Activated CD4-positive, CD25-positive, alpha-beta regulatory T cell treated with anti-CD3 and anti-CD28 coated beads, Interleukin-2, amount 50 U/mL, for 16 hours (primary cell): ENCODE measurements at places on chromosomes 11 and 22.
A peak's percentile ranks its signal among the peaks of the same experiment; 100 is the strongest.

DNA sequence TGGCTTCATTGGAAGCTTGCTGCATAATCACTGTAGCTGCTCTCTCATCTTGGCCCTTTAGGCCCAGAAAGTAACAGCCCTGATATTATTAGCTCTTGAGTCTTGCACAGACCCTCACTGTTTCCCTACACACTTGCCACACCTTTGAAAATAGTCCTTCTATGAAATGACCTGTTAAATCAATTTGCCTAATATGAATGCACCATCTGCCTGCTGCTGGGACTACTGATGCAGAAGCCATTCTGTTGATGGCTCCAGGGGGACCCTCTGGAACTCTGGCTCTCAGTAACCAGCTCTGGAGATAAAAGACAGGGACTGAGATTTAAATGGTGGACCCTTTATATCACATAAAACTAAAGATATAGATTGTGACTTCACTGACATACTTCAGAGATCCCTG, 14.7 kb upstream of the AMPD3 start:
- DNase-seq: no peak

DNA sequence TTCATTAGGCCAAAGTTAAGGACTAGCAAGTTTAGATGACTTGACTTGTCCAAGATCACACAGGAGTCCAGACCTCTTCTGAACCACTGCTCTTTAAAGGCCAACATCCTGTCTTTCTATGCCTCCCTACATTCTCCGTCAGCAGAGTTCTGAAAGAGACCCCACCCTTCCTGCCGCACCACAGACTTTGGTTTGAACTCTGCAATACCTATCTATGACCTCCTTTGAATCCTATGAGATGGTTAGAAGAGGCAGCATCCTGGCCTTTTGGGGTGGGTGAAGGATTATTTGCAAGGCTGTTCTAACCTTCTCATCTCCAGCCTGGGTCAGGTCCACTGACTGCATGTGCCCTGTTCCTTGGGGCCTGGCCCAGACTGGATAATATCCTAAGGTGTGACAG, 4.3 kb upstream of the RRM1 start:
- peak; percentile 14 for DNase-seq

DNA sequence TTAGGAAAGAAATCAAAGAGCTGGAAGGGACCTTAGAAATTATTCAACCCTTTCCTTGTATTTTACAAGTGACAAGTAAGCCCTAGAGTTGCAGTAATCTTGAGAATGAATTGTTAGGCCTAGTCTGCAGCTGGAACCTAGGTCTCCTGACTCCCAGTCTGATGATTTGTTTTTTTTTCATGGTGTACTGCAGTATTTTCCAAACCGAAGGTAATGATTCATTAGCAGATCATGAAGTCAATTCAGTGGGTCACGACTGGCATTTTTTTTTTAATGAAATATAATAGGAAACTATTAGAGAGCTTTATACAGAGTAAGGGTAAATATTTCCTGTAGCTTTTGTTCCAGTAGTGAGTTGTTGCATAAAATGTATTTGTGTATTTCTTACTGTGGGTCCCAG, 42.8 kb downstream of the EXT2 start:
- DNase-seq: no peak

DNA sequence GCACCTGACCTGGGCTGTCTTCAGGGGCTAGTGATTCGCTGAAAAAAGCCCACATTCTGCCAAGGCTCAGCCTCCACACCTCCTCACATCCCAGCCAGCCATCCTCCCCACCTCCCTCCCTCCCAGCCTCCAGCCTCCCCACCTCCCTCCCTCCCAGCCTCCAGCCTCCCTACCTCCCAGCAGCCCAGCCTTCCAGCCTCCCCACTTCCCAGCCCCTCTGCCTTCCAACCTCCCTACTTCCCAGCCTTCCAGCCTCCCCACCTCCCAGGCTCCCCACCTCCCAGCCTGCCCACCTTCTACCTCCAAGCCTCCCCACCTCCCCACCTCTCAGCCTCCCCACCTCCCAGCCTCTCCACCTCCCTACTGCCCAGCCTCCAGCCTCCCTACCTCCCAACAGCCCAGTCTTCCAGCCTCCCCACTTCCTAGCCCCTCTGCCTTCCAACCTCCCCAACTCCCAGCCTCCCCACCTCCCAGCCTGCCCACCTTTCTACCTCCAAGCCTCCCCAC, 33.7 kb upstream of the TH start:
- DNase-seq: no peak

DNA sequence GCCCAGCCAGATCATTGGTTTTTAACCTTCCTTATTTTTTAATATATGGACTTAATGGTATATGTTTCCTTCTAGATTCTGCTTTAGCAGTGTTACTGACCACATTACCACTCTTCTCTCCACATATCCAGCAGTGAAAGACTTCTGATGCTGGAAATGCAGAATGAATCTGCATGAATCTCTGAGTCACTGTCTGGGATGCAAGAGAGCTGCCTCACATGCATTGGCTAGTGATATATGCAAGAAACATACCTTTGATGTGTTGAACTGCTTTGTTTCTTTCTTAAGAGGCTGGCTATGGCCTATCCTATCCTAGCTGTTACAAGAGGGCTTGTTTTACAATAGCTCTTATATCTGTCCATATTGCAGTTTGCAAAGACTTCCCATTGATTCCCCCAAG, 16.6 kb upstream of the AMPD3 start:
- no peak for DNase-seq

DNA sequence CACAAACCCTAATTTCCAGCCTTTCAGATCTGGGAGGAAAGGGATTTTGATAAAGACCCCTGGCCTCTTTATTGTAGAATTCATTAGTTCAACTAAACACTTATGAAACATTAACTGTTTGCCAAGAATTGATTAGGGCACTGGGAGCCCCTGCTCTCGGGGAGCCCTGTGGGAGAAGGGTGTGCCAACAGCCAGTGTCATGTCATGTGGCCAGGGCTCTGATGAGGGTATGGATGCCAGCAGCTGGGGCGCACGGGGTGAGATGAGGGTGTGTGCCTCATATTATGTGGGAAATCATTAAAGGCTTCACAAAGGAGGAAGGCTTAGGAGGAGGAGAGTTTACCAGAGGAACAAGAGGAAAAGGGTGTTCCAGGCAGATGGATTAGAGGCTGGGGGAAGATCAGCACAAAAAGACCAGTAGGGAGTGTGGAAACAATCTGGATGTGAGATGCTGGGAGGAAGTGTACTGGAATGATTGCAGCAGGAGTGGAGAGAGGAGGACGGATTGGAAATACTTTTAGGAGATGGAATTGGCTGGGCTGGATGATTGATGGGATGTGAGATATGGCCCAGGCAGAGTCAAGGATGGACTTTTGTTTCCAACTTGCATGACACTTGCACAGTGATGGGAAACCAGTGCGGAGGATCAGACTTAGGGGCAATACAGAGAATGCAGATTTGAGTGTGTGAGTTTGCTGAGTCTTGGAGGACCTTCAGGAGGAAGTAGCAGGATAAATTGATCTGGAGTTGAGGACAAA, 137.8 kb downstream of the CSNK2A3 start:
- no peak for DNase-seq

DNA sequence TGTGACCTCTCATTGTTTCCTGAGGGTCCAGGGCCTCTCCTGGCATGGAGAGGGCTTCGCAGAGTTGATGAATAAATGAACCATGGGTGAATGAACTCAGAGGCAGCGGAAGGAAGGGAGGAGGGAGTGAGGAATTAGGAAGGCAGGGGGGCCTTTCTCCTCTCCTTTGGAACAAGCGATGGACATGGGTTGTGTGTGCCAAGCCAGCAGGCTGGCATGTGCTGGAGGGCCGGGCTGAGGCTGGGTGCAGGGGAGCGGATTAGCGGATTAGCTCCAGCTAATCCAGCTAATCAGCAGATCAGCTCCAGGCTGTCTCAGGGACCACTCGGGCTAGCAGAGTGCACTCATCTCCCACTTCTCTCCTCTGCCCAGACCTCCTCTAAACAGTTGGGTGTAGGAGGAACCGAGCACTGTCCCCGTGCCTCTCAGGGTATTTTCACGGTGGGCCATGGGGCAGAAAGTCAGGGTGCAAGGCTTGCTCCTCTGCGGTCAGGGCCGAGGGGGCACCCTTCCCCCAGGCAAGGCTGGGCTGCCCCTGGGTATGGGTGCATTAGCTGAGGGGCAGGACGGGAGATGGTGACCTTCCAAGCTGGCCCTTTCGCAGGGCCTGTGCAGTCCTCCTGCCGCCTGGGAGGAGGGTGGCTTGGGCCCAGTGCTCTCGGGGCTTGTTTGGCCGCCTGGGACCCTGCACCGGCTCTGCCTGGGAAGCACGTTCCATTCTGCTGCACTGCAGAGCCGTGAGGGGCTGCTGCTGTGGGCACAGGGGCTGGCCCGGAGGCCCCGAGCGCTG, 120.3 kb upstream of the B3GAT1 start:
- no peak for DNase-seq

- no peak for DNase-seq
Observed at GRCh38 chr11:40306938-40307548, 1152.4 kb downstream of the LRRC4C start.

- no peak for DNase-seq
Observed at GRCh38 chr22:39617342-39617741, 46.8 kb downstream of the CACNA1I start.

DNA sequence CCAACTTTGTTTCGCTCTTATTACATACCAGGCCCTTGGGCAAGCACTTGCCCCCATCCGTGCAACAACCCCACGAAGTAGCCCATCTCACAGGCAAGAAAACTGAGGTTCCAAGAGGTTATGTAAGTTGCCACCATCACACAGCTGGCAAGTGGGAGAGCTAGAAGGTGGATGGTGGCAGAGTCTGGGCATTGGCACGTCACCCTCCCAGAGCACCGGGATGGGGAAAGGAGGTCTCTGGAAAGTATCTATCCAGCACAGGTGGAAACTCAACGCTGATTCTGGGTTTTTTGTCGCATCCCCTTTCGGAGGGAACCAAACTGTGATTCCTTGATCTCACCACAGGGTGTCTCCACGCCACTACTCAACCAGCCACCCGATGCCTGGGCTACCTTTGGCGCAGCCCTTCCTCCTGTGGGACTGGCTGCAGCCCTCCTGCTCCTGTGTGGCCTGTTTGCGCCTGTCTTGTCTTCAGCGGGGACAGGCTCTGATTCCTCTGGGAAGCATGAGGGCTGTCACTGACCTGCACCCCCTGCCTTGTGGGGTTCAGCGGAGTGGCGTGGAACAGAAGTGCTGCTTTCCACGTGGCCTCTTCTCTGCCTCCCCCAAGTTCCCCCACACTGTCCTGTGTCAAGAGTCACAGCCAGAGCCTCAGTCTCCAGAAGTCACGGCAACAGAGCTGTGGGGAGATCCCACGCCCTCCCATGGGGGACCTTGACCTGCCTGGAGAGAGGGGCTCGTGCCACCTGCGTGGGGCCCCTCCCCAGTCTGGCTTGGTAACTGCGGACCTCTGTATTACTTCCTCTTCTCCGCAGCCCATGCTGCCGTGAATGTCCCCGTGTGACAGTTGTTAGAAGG, 34.4 kb upstream of the TRIM29 start:
- DNase-seq: no peak

GRCh38 chr22:43493297-43493696, 81.5 kb downstream of the MPPED1 start:
- DNase-seq: no peak

DNA sequence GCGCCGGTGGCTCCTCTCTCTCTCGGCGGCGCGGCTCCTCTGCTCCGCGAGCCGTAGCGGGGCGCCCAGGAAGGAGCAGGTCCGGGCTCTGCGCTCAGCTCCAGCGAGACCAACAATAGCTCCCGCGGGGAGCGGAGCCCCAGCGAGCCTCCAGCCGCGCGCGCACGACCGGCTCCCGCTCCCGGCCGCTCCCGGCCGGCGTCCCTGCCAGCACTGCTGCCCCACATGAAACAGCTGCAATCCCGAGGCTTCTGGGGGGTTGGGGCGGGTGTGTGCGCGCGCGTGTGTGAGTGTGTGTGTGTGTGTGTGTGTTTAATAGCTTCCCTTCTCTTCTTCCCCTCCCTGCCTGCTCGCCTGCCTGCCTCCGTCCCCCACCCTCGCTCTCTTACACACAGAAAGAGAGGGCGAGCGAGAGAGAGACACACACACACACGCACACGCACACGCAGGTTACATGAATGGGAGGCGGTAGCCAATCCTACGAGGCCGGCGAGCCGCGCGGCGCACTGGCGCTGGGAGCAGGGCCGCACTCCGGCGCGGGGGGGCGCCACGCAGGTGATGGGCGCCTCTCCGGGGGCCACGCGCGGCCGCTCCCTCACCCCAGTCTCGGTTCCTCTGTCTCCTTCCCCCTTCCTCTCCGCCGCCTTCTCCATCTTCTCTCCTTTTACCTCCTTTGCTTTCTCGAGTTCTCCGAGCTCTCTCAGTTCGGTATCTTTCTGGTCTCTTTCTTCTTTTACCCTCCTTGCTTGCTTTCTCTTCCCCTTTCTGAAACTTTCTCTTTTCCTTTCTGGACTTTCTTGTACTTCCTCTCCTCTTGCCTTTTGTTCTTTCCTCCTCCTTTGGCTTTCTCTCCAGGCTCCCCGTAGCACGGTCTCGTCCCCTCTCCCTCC, at the start of gene TENM4:
Gene TENM4, minus strand, starts transcription at position 460 of the 890 bp plus-strand sequence. CDS start 371,086 bp downstream, outside the sequence.
- DNase-seq: no peak

DNA sequence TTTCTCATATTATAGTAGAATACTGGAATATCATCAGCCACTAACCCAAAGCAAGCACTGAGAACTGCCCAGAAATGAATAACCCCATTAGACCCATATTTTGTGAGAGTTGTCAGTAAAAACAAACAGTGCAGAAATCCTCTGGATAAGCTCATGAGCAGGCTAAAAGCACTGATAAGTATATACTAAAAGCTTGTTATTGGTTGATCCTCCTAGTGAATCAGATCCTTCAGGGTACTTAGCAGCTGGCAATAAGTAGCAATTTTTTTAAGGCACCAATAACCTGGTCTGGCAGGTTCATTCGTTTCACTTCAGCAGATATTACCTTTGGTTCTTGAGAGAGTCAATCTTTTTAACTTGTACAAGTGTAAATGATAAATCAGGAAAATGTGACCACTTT, 1.2 kb downstream of the NOX4 start:
- DNase-seq: no peak

DNA sequence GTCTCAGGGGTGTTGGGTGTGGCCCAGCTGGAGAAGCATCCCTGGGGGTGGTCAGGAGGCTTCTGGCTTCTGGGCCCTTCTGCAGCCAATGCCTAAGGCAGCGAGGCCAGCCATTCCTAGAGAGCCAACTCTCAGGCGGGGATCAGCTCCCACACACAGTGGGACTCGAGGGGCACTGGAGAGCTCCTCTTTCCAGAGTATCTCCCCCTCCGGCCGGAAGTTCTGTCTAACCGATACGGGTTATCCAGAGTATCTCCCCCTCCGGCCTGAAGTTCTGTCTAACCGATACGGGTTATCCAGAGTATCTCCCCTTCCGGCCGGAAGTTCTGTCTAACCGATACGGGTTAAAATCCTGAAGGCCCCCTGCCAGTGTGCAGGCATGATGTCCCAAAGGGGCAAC, 71.2 kb upstream of the B3GAT1 start:
- DNase-seq: no peak

- peak; percentile 8 for DNase-seq
Observed at GRCh38 chr11:47797633-47798032, 30.5 kb upstream of the FNBP4 start.

DNA sequence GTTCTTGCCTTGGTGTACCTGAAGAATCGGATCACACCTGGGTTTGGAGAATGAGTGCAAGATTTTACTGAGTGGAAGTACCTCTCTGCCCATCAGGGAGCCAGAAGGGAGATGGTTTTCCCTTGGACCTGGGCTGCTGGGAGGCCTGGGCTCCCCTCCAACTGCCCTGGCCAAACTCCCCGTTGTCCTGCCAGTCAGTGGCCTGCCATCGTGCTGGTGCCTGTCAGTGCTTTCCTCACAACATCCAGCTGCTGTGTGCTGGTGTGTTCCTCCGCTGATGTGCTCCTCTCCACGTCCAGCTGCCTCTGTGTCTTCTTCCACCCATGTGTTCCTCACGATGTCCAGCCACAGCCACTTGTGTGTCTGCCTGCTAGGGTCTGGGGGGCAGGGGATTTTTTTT, 87.9 kb upstream of the CLPB start:
- no peak for DNase-seq
